Hematopoietic multipotent progenitor cell (in vitro differentiated cells): ENCODE measurements at places on chromosomes 4 and X. TPM values are rescaled to one million over a fixed set of nuclear protein-coding genes. Genes with fewer than 3 reads are reported as not detected.

Gene FMR1NB
- total RNA-seq = not detected

Gene CA5B
- 41.5 TPM for total RNA-seq

Gene PASD1
- not detected for total RNA-seq

Gene TMEM156
- total RNA-seq = 1.1 TPM

Gene IL21
- not detected for total RNA-seq

Gene MAGEC1
- total RNA-seq = not detected

Gene IL2RG
- 119 TPM for total RNA-seq

Gene TRIML1
- total RNA-seq = not detected

Gene HMX1
- not detected for total RNA-seq

Gene GRXCR1
- total RNA-seq = not detected

Gene MAGEB1
- total RNA-seq = not detected

Gene WAS
- total RNA-seq = 52.0 TPM

Gene CT55
- not detected for total RNA-seq

Gene PAQR3
- 15.9 TPM for total RNA-seq

Gene NAA10
- 37.4 TPM for total RNA-seq

Gene CTPS2
- total RNA-seq = 12.1 TPM

Gene GRID2
- total RNA-seq = not detected

Gene NRK
- total RNA-seq = not detected

Gene GLRB
- total RNA-seq = 0.81 TPM

Gene DKK2
- under 0.01 TPM for total RNA-seq

Gene SERTM2
- total RNA-seq = 2.4 TPM

Gene GNRHR
- total RNA-seq = not detected

Gene HTR2C
- under 0.01 TPM for total RNA-seq

Gene WWC2
- total RNA-seq = 1.1 TPM

Gene GSX2
- total RNA-seq = not detected

Gene MRPL1
- total RNA-seq = 7.8 TPM

Gene CITED1
- not detected for total RNA-seq

Gene OPRPN
- total RNA-seq = not detected

Gene TEX13C
- not detected for total RNA-seq

Gene GABRQ
- total RNA-seq = under 0.01 TPM

Gene NEUROG2
- under 0.01 TPM for total RNA-seq

Gene ALB
- total RNA-seq = not detected

Gene PCDH7
- total RNA-seq = under 0.01 TPM

Gene LINC00632
- 0.27 TPM for total RNA-seq

Gene NPY5R
- not detected for total RNA-seq

Gene DCAF12L2
- total RNA-seq = 0.27 TPM

Gene HDX
- total RNA-seq = 2.2 TPM

Gene TMPRSS11D
- not detected for total RNA-seq

Gene ARHGEF38
- under 0.01 TPM for total RNA-seq

Gene TMPRSS11E
- not detected for total RNA-seq

Gene TRIM61
- 1.1 TPM for total RNA-seq

Gene PPP4R3C
- total RNA-seq = not detected

Gene F9
- total RNA-seq = not detected

Gene GYPE
- 2.2 TPM for total RNA-seq

Gene PNPLA4
- 4.3 TPM for total RNA-seq

Gene XKRX
- total RNA-seq = under 0.01 TPM

Gene G3BP2
- 49.0 TPM for total RNA-seq

Gene WNK3
- total RNA-seq = 0.27 TPM

Gene JCHAIN
- total RNA-seq = 5.9 TPM
